ENCODE measurements at places on chromosomes 6 and 20.

DNA sequence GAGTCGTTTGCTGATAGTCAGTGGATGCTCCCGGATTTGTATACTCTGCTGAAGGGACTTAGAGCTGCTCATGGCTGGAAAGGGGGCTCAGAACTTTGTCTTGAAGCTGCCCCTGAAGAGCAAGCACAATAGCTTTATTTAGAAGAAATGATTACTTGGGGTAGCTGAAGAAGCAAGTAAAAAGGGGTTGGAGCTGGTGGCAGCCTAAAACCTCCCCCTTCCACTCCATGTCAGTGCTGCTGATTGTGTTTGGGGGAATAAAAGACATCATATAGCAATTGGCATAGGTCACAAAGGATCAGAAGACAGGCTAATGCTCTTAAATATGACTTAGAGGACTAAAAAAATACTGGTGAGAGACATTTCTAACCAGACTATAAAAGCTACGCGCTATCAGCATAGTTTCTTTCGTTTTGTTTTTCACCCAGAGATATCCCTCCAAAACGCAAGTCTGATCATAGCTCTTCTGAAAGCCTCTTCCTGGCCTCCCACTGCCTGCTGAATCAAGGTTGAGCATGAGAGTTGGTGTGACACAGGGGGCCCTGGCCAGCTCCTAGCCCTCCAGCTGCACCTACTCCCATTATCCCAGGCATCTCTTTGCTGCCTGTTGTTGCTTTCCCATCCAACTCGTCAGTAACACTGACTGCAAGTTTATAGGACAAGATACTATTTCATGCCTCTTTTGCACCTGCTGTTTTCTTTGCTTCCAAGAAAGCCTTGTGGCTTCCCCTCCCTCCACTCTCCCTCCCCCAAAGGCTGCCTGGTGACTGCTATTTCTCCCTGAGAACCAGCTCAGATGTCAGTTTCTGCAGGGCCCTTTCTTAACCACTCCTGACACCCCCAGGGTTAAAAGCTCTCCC is 33.9 kb upstream of the SGK1 start:
- DNase-seq: no peak

GRCh38 chr6:167828325-167828956 is 1.7 kb downstream of the AFDN start:
- DNase-seq: no peak

GRCh38 chr20:53922901-53923314 is 147.5 kb downstream of the BCAS1 start:
- DNase-seq: peak; percentile 92

- DNase-seq: no peak
These were observed 2.8 kb downstream of the COL9A3 start for GRCh38 chr20:62819494-62820174.

GRCh38 chr20:17684077-17684888 is 2.2 kb upstream of the RRBP1 start:
- no peak for DNase-seq

GRCh38 chr6:96853083-96853482 is 15.8 kb upstream of the GPR63 start:
- no peak for DNase-seq

DNA sequence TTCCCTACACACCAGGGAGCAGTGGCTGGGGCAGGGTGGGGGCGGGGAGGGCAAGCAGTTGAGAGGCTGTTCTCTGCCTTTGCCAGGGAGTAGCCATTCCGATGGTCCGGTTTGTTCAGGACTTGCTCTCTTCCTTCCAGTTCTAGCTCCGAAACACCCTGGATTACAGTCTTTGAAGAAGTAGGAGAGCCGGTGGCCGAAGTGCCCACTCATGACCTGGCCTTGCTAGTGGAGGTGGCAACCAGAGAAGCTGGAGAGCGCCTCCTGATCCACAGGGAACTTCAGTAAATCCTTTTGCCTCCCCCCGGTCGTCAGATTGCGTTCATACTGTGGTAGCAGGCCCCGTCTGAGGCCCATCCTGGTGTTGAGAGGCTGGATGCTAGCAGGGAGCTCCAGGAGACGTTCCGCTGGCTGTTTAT is 92.8 kb downstream of the ARID1B start:
- no peak for DNase-seq

DNA sequence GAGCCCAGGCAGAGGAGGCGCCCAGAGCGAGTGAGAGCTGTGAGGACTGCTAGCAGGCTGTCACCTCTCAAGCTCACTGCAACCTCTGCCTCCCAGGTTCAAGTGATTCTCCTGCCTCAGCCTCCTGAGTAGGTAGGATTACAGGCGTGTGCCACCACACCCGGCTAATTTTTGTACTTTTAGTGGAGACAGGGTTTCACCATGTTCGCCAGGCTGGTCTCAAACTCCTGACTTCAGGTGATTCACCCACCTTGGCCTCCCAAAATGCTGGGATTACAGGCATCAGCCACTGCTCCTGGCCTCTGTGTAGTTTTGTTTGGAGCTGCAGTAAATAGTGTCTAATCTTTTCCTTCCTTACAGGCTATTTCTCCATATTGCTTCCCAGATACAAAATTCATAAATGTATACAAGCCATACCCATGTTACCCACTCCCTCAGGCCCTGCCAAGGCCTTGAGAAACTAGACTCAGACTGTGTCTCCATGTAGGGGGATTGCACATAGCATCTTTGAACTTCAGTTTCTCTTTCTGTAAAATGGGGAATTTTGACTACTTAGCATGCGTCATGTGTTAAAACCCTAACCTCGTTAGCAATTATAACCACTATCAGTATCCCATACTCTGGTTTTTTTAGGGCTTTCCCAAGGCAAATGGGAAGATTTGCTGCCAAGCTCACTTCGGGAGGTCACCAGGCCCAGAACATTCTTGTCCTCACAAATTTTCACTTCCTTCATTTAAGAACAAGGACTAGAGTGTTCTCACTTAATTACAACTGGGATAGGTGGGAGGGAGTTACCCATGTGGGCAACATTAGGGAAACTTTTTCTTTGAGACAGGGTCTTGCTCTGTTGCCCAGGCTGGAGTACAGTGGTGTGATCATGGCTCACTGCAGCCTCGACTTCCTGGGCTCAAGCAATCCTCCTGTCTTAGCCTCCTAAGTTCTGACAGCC is 67.3 kb upstream of the DDR1 start:
- no peak for DNase-seq

- no peak for DNase-seq
These were observed 105.6 kb upstream of the CLDN20 start for GRCh38 chr6:155158030-155158843.
